ENCODE measurements at places on chromosomes 5 and 9.

GRCh38 chr5:148961261-148962199 lies 101.3 kb downstream of the SH3TC2 start:
- no peak for DNase-seq

GRCh38 chr9:18906656-18907395 lies 126.2 kb downstream of the SAXO1 start:
- no peak for DNase-seq

DNA sequence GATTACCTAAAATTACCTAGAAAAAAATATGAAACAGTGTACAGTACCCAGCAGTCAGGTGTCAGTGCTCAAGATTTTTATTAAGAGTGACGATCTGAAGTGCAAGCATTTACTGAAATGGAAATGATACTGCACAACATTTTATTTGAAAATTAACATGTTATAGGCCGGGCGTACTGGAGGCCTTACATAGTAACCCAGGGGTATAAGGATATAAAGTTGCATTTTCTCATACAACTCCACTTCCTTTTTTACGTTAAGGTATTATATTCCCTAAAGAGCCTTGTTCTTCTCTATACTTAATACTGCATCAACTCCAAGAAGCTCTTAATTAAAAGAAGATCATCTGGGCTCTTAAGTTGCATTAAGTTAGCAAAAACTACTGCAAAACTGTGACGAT lies 3.3 kb downstream of the MAT2B start:
- DNase-seq: no peak

DNA sequence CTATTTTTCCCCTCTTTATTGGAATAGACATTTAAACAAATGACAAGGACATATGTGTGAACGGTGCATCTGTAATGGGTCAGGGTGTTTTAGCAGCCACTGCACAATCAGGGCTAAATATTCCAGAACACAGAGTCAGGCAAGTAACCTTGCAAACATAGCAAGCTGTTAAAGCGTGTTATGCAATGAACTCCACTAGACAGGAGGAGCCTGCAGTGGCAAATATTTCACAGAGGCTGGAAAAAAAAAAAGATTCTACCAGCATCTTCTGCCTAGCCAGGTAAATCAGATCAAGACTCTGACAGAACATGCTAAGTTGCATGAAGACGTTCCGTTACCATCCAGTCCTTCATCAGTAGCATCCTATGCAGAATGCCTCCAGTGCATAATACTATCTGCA lies 171.8 kb downstream of the SEMA5A start:
- DNase-seq: no peak

DNA sequence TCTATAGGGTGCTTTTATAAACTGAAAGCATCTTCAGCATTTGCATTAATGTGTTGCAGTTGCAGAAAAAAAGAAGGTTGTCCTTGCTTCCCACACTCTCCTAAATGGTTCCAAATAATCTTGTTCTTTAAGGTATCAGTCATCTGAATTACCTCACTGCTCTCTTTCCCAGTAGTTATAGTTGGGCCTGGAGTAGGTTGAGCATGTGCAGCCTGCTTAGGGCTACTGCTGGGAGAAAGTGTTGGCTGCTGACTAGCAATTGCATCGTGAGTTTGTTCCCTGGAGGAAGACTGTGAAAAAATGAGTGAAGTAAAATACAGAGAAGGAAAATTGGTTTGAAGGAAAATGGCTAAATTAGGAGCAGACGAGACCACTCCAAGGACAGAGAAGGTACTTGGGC lies 74.5 kb downstream of the PRR16 start:
- DNase-seq: no peak

GRCh38 chr9:116604251-116604650 lies 82.9 kb upstream of the TRIM32 start:
- no peak for DNase-seq

DNA sequence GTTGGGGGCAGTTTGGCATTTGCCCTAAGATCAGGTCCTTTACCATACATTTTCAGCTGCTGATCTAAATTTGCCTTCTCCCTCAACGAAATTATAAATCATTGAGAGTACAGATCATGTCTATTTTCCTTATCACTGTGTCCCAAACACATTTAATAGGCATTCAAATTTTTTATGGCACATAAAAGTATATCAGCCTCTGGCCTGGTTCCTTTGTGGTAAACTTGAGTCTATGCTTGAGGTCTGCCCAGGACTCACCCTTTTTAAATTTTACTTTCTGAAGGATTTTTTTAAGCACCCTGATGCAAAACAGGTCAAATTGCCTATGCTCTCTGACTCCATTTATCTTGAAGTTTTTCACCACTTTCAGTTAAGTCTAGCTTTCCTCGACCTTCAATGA lies 163.6 kb upstream of the GRIN3A start:
- DNase-seq: no peak

DNA sequence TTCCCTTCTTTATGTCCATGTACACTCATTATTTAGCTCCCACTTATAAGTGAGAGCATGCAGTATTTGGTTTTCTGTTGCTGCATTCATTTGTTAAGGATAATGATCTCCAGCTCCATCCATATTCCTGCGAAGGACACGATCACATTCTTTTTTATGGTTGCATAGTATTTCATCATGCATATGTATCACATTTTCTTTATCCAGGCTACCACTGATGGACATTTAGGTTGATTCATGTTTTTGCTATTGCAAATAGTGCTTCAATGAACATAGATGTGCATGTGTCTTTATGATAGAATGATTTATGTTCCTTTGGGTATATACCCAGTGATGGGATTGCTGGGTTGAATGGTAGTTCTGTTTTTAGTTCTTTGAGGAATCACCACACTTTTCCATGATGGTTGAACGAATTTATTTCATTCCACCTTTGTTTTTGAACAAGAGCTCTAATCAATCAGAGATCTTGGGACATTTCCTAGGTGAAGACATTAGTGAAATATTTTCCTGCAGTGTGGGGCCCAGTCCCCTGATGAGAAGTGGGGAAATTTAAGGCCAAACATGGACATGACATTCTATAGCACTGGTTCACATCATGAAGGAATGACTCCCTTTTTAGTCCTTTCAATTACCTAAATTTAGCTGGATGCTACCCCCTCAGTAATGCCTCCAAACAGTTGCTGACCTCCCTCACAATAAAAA lies 7.1 kb upstream of the TEX48 start:
- DNase-seq: no peak

DNA sequence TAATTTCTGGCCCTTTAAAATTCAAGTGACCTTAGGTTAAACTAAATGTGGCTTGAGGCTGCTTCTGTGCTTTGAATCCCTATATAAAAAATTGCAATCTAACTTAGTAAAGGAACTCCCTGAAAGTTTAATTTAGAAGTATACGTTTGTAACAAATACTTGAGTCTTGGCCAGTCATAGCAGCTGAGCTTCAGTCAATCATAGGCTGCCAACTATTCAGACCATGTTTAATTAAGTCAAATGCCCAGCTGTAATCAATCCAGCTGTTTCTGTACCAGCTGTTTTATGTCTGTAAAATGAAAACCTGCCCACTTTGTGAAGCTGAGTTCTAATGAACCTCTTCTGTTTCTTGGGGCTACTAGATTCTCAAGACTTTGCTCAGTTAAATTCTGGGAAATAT lies 760.1 kb downstream of the MAT2B start:
- DNase-seq: no peak

DNA sequence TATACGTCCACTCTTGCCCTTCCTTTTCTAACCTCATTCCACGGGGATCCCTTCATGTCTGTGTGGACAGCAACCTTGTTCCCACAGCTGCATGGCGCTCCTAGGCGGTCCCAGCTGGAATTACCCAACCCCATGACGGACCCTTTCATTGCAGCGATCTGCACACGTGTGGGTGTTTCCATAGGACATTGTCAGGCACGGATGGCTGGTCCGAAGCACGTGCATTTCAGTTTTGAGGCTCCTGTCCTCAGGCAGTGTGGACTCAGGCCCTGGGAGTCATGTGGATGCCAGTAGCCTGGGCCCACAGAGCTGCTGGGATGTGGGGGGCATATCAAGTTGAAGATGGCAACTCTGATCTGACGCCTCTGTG lies 15.0 kb downstream of the CARD19 start:
- no peak for DNase-seq

DNA sequence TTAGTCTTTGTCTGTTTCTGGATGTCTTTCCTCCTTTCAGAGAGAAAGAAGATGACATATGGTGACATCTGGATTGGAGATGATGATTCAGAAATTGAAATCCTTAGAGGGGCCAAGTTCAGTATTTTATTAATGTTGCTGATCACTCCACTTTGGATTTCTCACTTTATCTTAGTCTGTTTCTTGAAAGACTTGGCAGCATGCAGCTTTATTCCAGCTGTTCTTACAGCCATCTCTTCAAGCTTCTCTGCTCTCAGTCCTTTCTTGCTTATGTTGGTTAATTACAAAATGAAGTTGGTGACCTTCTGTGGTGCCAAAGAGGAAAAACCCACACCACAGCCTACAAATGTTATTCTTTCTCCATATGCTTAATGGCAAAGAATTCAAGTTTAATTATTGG lies 62.1 kb downstream of the SNCAIP start:
- DNase-seq: no peak

- DNase-seq: no peak
Observed at GRCh38 chr9:112445196-112445595, 41.4 kb upstream of the KIAA1958 start.

DNA sequence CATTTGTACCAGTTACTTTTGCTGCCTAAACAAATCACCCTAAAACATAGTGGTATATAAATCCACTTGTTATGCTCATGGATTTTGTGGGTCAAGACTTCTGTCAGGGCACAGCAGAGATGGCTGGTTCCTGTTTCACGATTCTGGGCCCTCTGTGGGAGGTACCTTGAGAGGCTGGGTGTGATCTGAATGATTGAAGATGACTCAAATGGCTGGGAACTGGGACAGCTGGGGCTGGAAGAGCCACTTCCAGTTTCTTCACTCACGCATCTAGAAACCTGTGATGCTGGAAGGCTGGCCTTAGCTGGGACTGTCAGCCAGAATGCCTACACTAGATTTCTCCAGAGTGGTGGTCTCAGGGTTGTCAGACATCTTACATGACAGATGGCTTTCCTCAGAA lies 88.1 kb downstream of the KIF4B start:
- DNase-seq: no peak

- no peak for DNase-seq
Observed at GRCh38 chr9:77472646-77473045, 175.5 kb downstream of the GNA14 start.

GRCh38 chr5:12662545-12663314 lies 758.5 kb upstream of the CTNND2 start:
- no peak for DNase-seq

- no peak for DNase-seq
Observed at GRCh38 chr5:141042555-141042954, 8.6 kb upstream of the PCDHB1 start.

- DNase-seq: no peak
Observed at GRCh38 chr5:123882965-123883345, 371.0 kb downstream of the CSNK1G3 start.

DNA sequence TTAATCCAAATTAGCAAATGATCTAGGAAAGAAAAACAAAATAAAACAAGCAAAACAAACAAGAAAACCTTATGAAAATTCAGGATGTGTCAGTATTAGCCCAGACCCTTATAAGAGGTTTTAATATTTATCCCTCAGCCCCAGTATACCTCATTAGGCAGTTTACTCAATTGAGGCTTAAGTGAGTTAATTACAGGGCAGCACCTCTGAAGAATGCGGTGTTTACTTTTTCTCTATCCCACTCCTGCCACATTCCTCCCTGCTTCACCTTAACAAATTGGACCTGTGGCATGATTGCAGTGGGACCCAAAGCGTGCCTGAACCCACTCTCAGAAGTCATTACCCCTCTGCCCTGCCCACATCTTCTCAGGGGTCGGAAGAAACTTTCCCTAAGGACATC lies 67.1 kb downstream of the SIL1 start:
- DNase-seq: no peak

DNA sequence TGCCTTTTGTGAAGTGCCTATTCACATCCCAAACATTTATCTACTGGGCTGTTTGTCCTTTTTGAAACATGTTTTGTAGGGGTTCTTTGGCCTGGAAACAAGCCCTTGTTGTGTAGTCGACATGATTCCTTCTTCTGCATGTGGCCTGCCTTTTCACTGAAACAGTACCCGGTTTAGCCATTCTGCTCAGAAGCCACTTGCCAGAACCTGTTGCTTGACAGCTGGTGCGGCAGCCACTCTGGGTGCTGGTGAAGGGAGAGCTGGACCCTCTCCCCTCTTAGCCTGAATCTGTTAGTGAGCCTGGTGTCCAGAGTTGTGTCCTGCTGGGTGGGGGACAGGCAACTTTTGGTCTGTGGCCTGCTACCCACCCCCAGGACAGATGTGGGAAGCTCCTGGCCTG lies 128.8 kb upstream of the CACNA1B start:
- no peak for DNase-seq

DNA sequence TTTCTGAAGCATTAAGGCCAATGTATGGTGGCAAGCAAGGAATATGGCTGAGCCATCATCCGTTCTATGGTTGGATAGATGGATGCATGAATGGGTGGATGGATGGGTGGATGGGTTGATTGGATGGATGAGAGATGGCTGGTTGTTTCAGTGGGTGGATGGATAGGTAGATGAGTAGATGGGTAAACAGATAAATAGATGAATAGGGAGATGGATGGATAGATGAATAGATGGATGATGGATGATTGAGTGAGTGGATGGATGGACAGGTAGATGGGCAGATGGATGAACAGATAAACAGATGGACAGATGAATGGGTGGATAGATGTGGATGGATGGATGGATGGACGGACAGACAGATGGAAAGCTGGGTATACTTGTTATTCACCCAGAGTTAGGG lies 92.6 kb upstream of the ZNF618 start:
- DNase-seq: no peak

DNA sequence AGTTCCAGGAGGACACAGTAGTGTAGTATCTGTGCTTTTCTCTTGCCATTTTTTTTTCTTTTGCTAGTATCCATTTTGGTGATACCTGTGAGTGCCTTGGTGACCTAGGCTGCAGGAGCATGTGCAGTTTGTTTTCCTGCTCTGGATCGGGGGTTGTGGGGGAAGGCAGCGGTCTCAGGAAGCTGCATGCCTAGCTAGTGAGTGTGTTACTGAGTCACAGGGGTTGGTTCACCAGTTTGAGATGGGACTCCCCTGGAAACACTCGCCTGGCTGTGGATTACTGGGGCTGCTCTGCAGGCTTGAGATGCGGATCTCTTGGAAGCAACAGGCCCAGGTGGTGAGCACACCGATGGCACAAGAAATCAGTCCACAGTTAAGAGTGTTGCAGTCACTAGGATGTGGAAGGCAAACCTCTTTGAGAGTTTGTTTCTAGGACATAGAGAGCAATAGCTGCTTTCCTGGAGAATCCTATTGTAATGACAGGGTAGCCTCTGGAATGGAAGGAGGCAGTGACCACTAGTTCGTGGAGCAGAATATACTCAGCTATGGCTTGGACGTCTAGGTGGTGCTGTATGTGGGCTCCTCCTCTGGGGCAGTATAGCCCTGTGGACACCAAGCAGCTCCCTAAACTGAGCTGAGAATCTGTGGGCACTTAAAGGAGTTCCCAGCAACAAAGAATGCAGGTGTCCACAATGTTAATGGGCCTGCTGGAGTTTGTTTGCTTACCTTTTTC lies 20.0 kb upstream of the SPATA31E1 start:
- DNase-seq: no peak

- DNase-seq: no peak
Observed at GRCh38 chr5:74651710-74652109, 11.2 kb upstream of the ENC1 start.

Data from activated naive CD8-positive, alpha-beta T cell treated with anti-CD3 and anti-CD28 coated beads, Interleukin-2, amount 50 U/mL, for 24 hours (primary cell).